ENCODE measurements at places on chromosomes 11 and 22.

DNA sequence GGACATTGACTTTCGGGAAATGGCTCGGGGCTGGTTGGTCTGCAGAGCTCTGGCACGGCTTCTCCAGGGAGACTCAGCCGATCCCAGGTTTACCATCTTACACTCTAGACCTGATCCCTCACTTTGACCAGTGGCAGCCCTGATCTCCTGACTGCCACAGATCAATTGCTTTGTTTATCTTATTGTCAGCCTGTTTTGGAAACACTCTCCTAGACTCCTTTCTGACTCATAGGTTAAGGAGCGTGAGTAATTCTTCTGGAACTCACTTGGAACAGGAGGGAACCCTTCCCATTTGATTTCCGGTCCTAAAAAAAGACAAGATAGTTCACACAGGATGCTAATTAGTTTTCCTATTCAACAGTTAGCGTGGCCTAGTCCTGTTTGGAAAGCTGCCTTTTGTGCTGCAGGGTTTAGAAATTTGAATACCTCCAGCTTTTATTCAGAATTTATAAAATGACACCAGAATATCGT lies 16.0 kb upstream of the BMAL1 start:
- peak; percentile 49 for DNase-seq

DNA sequence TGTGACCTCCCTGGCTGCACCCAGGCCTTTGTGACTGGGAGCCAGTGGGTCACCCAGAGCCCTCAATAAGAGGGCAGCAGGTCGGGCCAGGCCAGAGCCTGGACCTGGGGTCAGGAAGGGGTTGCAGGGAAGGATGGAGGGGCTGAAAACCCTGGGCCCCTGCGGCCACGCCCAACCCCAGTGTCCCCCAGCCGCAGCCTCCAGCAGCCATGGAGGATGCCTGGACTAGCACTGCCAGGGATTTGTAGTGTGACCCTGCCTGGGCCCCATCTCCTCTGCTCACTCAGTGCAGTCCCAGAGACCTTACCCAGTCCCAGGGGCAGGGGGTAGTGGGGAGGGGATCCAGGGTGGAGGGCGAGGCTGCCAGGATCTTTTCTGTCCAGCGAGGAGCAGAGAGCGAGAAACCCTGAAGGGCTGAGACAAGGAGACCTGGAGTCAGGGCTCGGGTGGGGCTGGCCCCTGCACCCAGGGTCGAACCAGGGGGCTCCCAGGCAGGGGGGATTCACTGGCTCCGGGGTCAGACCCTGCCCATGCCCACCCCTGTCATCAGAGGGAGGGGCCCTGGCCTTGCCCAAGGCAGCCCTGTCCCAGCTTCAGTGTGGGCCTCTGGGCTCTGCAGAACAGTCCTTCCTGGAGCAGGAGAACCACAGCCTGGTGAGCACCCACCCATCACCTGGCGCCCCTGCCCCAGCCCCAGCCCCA lies 187.5 kb downstream of the IGLL1 start:
- DNase-seq, result no peak

DNA sequence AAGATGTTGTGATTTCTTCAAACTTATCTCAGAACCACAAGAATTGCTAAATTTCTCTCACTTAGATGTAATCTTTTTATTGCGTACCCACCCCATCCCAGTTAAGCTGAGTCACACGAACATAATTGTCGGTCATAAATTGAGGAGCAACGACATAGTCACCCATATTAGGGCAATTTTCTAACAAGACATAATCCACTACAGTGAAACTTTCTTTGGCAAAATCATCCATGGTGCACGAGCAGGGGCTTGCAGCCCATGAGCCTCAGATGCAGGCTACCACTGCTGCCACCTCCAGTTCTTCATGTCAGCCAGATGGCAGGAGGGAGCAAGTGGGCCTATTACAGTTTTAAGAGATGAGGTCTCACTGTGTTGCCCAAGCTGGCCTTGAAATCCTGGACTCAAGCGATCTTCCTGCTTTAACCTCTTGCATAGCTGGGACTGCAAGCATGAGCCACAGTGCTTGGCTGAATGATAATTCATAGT lies 70.3 kb upstream of the GRK2 start:
- DNase-seq, result no peak

DNA sequence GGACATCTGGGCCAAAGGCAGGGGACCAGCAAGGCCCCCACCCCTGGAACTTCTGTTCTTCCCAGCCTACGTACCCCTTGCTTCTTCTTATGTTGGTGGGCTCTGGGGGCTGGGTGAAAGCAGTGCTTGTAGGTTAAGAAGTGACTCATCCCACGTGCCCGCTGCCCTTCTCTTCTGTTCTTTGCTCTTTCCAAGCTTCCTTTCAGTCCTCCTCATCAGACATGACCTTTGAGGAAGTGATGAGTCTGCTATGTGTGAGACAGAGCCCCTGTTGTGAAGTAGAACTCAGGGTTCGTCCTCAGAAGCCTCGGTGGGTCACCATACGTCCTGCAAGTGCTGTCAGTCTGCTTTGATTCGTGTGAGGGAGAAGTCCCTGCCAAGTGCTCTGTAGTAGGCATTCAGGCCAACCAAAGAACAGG lies 12.7 kb downstream of the MED15 start:
- DNase-seq, result no peak

GRCh38 chr11:6745465-6746015 lies 26.2 kb downstream of the OR2AG2 start:
- no peak for DNase-seq

- peak; percentile 81 for DNase-seq
These were observed 123.6 kb downstream of the CCDC34 start for GRCh38 chr11:27239305-27239942.

- no peak for DNase-seq
These were observed 32.5 kb downstream of the PAK1 start for GRCh38 chr11:77441426-77441825.

DNA sequence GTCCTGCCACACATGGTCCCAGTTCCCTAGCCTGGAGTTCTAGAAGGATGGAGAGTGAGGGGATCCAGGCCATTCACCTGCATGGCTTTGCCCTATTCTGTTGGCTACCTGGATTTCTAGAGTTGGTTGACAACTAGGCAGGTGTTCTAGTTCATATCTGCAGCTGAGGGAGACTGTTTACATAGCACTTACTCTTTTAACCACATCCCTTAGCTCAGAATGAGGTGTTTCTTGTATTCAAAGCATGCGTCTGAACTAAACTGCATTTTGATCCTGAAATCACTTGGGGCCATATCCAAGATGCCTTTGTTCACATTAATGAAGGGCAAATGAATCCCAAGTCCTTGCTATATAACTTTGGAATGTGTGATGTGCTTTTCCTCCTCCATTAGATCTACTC lies 60.9 kb downstream of the SYT13 start:
- DNase-seq, result no peak

DNA sequence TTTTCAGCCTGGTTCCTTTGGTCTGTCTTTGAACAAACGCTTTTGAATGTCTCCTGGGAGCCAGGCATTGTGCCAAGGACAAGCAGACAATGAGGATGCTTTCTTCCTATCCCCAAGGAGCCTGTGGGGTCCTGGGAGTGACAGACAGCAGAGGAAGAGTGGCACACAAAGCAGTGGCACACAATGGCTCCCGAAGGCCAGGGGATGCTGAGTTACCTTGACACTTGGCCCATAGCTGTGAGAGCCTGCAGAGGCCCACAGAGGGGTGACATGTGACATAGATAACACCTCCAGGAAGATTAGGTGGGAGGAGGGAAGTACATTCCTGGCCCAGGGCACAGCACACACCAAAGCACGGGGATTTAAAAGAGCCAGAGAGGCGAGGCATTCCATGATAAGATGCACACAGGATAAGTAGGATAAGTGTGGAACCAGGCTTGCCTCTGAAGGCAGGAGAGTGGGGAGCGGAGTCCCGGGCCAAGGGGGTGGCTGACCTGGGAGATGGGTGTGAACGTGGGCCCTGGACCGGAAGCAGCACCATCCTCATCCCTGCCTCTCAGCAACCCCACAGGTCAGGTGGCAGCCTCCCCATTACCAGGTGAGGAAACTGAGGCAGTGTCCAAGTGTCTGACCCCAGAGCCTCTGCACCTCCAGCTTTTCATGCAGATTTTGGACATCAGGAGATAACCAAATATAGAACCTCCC lies 6.3 kb downstream of the UPB1 start:
- DNase-seq, result no peak

- DNase-seq, result peak; percentile 73
These were observed 3.7 kb upstream of the POLD4 start for GRCh38 chr11:67356864-67357561.

DNA sequence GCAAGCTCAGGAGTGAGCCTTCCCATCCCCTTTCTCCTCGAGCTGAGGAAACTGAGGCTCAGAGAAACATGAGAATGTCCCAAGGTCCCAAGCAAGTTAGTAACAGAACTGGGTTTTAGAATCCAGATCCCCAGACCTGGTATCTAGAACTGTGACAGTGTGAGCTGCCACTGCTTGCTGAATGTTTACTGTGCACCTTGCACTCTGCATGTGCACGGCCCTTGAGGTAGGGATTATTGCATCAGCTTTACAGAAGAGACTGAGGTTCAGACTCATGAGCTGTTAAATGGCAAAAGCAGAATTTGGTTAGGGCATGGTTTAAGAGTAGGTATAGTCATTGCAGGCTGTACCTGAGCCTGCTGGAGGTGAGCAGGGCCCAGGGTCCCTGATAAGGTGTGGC lies 3.8 kb upstream of the MPPED1 start:
- no peak for DNase-seq

DNA sequence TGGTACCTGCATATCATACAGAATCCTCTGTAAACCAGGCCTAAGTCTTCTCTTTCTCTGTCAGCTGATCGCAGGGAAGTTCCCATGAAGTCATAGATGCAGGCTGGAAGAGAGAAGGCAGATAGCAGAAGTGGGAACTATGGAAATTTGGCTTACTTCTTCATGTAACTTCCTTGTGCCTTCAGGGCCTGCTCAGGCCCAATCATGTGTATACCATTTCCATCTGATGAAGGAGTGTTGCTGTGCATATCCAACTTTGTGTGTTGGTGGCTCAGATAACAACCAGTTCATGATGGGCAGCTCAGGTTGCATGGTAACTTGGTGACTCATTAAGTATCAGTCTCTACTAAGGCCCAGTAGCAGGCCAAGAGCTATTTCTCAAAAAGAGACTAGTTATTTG lies 53.1 kb upstream of the CEP295 start:
- DNase-seq, result no peak

- DNase-seq, result no peak
These were observed 53.8 kb downstream of the SWAP70 start for GRCh38 chr11:9717719-9718118.

DNA sequence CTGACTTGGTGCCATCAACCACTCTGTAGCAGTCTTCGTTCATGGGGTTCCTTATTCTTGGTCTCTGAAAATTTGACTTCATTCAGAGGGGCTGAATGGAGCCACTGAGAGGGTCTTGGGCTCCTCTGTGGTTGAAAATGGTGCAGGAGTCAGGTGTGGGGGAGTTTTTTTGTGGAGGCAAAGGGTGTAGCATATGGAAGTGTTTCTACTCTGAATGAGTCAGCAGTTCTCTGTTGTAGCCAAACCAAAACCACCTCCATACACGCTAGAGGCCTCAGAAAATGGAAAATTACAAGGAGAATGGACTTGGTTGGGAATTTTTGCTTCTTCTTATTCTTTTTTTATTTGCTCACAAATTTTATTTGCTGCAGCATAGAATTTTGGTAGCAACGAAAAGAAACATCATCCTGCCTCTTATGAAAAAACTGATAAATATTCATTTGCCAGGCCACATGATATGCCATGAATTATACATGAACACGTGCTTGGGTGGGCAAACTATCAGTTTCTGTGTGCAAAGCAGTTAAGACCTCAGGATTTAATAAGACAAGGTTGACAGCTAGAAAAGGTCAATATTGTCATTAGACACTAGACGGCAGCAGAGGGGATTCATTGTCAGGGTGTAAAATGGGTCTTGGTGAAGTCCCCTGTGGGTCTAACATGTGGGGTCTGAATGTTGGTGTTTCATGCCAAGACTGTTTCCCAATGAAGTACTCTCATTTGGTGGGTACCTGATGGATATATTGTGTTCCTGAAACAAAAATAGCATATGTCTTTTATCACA lies 111.7 kb downstream of the MYO18B start:
- no peak for DNase-seq

Data from astrocyte of the cerebellum (primary cell).